ENCODE measurements at places on chromosomes 4 and X.

- DNase-seq, result no peak
These were observed 34.4 kb upstream of the ANXA3 start for GRCh38 chr4:78517050-78517652.

DNA sequence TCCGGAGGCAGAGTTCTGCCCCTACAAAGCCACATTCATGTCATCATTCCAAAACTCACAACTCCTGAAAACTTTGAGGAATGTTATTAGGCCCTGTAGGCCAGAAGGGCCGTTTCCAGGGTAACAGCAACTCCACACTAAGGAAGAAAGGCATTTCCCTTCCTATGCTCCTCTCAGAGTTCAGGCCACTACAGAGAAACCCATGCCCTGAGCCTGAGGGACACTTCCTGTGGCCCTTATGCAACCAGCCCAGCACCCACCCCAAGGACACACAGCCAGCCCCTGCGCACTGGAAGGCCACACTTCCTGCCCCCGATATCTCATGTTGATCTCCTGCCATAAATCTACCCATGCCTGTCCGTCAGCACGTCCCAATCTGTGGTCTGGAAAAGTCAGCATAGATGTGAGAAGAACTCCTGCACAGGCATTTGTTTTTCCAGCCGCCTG lies 289.3 kb downstream of the BCOR start:
- DNase-seq, result no peak

DNA sequence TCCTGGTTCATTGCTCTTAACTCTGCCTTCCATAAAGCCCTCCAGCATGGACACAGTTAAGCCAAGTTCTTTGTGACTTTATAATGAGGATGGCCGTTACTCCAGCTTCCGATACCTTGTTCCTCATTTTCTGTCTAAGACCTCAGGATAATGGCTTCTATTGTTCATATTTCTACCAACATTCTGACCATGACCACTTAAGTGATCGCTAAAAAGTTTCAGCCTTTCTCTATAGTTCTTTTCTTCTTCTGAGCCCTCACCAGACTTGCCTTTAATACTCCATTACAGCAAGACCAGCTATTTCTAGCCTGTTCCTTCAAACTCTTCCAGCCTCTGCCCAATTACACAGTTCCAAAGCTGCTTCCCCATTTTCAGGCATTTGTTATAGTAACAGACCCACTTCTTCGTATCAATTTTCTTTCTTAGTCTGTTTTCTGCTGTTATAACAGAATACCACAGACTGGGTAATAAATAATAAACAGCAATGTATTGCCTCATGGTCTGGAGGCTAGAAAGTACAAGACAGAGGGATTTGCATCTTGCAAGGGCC lies 12.3 kb downstream of the RNF175 start:
- no peak for DNase-seq

- DNase-seq, result no peak
These were observed at the start of gene CLRN2 for GRCh38 chr4:17514865-17515264. Gene CLRN2, plus strand, starts transcription at chr4:17515165. Its CDS starts 102 bp downstream, at chr4:17515267.

- DNase-seq, result no peak
These were observed 20.1 kb upstream of the IL3RA start for GRCh38 chrX:1316527-1316926.

GRCh38 chrX:153780678-153781427 lies at the start of gene SRPK3:
Gene SRPK3, plus strand, starts transcription at chrX:153781041. Its CDS starts 46 bp downstream, at chrX:153781087.
- DNase-seq, result no peak

- no peak for DNase-seq
These were observed 27.0 kb upstream of the MCF2 start for GRCh38 chrX:139734996-139735395.

DNA sequence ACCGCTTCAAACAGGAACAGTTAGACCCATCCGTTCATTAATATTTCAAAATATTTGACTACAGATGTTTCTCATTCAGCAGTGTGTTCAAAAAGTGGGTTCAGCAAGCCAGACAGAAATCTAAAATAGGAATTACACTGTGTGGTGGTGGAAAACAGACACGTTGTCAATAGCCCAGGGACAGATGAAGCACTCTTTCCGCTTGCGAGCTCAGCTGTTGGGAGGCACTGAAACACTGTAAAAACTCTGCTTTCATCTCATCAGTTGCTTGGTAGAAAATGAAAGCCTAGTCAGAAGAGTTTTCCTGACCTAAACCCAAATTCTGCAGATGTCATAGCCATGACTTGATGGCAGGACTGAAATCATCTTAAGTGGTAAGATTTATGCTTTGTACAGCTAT lies 38.5 kb downstream of the LRP2BP start:
- DNase-seq, result no peak

DNA sequence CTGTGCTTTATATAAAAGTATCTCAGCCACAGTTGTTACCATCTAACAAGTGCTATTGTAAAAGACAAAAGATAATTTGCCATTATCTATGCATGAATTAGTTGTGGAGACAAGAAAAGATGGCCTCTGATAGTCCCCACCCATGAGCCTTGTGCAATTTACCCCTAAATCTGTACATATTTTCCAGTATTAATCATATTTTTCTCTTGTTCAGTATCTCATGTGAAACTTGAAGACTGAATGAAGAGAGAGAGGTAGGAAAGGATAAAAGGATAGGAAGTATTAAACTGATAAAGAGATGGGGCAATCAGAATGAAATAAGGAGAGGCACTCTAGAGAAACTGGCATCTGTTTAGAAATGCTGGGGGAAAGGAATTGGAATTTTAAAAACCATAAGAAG lies 3.7 kb downstream of the MYOZ2 start:
- DNase-seq, result no peak

GRCh38 chrX:50941638-50942037 lies 31.1 kb downstream of the BMP15 start:
- DNase-seq, result no peak

- DNase-seq, result no peak
These were observed 19.8 kb upstream of the PPP1R2C start for GRCh38 chrX:42797651-42798269.

- no peak for DNase-seq
These were observed at the start of gene GLRB for GRCh38 chr4:157075811-157076577. Gene GLRB, plus strand, starts transcription at chr4:157076150. Its CDS starts 1,875 bp downstream, at chr4:157078025.

DNA sequence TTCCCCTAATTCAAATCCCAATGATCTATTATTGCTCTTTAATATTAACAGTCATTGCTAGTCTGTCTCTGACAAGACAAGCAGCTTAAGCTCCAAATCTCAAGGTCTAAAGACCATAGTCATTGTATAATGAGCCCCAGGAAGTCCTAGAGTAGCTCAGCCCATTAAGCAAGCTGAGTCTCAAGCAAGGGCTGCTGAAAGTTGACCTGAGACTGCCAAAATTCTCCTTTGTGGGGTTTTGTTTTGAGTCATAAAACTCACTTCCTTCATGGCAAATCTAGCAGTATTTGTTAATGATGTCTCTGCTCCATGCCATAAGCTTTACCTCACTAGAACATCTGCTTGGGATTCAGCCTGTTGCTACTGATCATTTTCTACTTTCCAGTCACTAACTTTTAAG lies 313.2 kb downstream of the ANTXR2 start:
- DNase-seq, result no peak

- no peak for DNase-seq
These were observed 1.0 kb upstream of the GRPEL1 start for GRCh38 chr4:7068883-7069282.

GRCh38 chr4:47471064-47471463 lies 7.6 kb upstream of the COMMD8 start:
- no peak for DNase-seq

- DNase-seq, result no peak
These were observed 2.9 kb downstream of the CPZ start for GRCh38 chr4:8595237-8596087.

DNA sequence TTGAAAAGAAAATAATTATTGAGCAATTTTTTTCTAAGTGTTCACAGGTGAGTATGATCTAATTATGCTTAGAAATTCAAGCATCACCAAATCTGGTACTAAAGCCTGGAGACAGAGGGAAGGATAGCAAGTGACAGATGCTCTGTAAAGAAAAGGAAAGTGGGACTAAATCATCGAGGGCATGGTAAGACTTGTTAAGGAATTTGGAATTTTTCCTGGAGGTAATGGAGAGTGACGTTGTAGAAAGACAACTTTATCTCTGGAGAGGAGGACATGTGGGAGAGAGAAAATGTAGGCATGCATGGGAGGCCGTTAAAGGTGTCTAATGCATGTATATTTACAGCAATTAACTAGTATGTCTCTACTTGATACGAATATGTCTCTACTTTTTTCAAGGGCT lies 333.2 kb upstream of the ATOH1 start:
- DNase-seq, result no peak

GRCh38 chr4:146165840-146166239 lies 9.7 kb upstream of the LSM6 start:
- no peak for DNase-seq

DNA sequence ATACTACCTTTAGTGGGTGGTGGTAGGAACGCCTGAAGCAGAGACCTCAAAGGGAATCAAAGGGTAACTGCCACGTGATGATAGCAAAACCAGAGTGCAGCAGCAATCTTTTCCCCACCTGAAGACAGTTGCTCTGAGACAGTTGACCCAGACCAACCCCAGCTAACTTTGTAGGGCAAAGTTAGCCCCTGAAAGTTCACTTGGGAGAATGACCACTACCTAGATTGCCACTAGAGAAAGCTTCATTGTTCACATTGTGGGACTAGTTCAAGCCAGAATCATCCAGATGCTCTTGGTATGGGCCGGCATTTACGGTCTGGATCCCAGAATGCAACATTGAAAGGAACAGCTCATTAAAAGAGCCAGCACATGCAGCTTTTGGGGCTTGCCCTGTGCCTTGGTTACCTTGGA lies 4.1 kb downstream of the SEPTIN6 start:
- DNase-seq, result peak; percentile 43
